Activated T-helper 1 cell treated with anti-CD3 and anti-CD28 coated beads, Interleukin-2, amount 50 U/mL, for 16 hours (primary cell): ENCODE measurements at places on chromosomes 13 and 19.

GRCh38 chr19:49687566-49688316 lies 1.7 kb upstream of the ADM5 start:
- DNase-seq = no peak

GRCh38 chr19:6097911-6098310 lies 12.4 kb downstream of the RFX2 start:
- no peak for DNase-seq

- no peak for DNase-seq
Observed at GRCh38 chr13:99269627-99270241, 11.6 kb upstream of the GPR18 start.

DNA sequence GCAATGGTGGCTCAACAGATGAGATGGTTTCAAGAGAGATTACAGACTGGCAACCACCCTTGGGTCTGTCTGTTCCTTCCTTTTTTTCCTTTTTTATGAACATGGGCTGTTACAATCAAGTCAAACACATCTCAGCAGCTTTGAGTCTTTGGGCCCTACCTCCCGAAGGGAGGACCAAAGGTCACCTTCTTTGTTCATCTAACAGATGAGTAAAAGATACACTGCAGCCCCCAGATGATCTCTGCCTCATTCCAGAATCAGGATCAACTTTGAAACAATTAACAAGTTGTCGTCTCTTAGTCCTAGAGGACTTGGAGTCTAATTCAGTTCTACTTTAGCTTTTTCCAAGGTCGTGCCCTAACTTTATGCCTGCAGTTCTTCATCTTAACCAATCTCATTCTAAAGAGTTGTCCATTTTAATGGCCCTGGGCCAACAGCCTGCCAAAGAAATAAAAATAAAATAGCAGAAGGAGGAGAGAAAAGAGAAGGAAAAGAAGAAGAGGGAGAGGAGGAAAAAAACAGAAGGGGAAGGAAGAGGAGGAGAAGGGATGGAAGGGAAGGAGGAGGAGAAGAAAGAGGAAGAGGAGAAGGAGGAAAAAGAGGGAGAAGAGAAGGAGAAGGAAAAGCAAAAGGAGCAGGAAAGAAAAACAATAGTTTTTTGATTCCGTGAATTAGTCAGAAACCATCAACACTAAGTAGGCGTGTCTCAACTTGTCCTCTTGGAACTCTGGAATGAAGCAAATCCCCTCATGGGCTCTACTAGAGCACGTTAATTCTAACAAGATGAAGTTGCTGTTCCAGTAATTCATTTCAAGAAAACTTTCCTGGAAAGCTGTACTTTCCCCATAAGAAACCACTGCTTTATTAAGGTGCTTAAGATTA lies 281.2 kb downstream of the FOXO1 start:
- DNase-seq = no peak

DNA sequence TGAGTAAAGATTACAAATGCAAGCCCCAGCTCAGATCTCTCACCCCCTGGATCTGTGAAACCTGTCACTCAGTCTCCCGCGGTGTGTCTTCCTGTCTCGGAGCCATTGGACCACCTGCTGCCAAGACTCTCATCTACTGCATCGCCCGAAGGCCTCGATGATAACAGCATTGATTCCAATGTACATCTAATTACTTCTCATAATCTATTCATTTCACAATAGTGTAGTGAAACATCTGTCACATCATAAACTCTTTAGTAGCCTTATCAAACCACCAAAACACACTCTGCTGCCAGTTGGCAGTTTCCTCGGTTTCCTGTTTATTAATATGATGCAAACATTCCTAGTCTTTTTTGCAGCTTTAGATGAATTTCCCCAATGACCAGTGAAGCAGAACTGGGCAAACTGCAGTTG lies 220.3 kb downstream of the POU4F1 start:
- DNase-seq = no peak

DNA sequence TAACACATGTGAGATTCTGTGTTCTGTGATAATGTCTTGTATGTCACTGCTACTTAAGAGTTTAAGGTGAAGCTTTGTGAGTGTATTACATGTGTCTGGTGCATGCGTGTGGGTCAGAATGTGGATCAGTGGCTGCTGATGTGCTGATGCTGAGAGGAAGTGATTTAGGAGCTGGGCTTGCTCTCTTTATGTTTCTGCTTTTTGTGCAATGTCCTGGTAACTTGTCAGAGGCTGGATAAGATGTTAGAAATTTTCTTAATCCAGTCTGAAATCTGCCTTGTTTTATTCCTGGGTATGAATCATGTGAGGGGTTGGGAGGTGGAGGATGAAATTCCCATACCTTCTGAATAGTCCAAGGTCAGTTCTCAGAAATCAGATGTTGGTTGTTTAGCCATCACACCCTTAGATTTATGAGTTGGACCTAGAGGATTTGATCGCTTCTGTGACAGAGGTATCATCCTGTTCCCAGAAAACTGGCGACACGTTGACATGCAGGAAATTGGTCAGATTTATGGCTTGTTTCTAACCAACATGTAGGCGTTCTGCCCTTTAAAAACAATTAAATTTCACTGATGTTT lies 24.5 kb upstream of the CXCL17 start:
- no peak for DNase-seq

DNA sequence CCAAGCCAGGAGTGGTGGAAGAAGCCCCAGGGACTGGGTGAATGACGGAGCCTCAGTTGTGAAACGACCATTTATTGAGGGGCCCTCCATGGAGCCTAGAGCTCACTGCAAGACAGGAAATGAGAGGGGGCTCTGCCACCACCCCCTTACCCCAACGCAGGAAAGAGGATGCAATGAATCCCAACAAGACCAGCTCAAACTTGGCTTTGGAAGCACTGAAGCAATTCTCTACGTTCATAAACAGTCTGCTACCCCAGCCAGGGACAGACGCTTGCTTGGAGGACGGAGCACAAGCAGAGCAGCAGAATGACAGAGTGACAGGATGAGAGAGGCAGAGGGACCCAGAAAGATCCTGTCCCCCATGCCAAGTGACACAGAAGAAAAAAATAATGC lies 1.0 kb downstream of the PRKACA start:
- no peak for DNase-seq

DNA sequence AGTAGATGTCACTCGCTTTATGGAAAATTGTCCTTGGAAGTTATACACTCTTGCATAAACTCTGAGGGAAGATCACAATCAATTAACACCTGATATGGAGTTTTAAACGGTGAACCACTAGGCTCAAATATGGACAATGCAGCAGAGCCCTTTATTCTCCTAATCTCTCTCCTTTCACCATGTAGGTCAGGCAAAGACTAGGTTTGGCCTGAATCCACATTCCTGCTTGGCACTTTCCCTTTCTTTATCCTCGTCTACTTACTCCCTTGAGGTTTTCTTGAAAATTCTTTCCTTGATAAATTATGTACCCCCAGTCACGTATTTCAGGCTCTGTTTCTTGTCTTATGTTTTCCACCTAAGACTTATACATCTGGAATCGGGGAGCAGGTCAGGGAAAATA lies 751.7 kb downstream of the DACH1 start:
- DNase-seq = no peak

DNA sequence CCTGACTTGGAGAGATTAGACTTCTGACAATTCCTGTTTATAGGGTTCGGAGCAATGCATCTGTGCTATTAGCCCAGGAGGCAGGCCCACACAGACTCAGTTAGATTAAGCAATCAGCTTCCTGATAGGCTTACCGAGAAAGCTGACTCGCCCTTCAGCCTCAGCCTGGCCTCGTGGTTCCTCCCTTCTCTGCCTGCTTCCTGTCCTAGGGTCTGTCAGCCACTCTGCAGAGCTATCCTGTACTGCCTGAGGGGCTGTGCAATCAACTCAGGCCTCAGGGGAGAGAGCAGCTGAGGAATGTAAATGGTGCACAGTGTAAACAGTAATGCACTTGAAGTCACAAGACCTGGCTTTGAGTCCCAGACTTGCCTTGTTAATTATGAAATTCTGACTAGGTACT lies 30.7 kb downstream of the HTR2A start:
- DNase-seq = no peak

DNA sequence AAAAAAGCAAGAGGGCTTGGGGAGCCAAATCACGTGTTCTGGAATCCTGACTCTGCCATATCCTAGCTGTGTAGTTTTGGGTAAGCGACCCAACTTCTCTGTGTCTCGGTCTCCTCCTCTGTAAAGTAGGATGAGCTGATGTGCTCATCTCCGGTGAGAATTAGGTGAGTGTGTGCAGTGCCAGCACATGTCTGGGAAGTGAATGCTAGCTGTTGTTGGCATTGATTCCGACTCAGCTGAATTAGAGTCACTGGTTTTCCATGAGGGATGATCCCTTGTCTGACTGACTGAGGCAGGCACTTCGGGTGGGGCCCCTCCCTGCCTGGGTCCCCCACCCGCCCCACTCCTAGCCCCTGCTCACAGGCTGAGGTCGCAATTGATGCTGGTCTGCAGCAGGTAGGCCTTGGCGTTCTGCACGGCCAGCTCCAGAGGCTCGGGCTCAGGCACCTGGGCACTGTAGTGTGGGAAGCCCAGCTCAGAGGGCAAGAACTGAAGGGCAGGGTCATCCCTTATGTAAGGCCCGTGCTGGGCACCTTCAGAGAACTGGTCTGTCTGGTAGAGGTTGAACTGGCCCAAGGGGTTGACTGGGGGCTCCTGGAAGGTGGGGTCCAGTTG lies 835 bp downstream of the RSPH6A start:
- DNase-seq = no peak

DNA sequence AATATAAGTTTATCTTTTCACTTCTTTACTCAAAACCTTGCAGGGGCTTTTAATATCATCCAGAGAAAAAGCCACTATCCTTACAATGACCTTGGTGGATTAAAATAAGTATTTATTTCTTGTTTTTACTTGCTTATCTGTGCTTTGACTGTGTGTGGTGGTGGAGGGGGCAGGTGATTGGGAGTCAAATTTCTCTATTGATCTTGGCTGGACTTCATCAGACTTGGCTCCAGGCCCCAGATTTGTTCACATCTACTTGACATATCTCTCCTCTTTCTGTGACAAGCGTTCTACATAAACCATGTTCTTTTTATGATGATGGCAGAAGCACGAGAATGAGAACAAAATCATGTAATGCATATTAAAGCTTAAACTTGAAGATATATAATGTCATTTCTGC lies 670.8 kb downstream of the PCDH17 start:
- DNase-seq = no peak

DNA sequence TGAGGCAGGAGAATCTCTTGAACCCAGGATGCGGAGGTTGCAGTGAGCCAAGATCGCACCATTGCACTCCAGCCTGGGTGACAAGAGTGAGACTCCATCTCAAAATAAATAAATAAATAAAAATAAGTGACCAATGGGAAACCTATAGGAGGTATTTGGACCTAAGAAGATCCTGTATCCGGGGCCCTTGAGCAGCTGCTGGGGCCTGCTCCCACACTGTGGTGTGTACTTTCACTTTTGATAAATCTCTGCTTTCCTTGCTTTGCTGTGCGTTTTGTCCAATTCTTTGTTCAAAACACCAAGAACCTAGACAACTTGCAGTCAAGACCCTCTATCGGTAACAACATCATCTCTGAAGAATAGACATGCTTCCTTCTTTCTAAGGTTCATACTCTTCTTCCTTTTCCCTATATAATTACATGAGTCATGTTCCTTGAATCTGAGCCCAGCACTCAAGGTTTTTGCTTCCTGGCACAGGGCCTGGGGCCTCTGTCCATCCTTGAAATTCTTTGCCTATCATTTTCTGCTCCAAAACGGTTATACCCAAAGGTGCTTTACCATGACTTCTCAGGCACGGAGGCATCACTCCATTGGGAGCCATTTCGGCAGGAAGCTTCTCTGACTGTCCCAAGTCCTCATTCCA lies 14.2 kb upstream of the PNMA8C start:
- no peak for DNase-seq

DNA sequence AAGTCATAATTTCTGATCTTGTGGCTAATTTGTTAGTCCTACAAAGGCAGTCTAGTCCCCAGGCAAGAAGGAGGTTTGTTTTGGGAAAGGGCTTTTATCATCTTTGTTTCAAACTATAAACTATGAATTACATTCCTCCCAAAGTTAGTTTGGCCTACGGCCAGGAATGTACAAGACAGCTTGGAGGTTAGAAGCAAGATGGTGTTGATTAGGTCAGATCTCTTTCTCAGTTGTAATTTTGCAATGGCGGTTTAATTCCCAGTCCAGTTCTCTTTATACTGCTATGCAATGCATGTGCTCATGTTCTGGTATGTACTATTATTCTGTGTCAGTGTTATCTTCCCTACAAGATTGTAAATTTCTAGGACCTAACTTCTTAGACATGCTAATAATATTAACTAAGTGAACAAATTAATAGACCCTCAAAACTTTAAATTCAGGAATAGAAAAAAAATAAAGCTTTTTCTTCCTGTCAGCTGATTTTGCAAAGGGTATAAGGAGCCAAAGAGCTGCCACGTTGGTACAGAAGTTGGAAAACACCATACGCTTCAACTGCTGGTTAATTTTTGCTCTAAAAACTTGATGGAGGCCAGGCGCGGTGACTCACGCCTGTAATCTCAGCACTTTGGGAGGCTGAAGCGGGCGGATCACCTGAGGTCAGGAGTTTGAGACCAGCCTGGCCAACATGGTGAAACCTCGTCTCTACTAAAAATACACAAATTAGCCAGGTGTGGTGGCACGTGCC lies 1.3 kb upstream of the DNAJC15 start:
- DNase-seq = no peak

- peak; percentile 41 for DNase-seq
Observed at GRCh38 chr13:27830010-27830409, 37.7 kb downstream of the GSX1 start.

DNA sequence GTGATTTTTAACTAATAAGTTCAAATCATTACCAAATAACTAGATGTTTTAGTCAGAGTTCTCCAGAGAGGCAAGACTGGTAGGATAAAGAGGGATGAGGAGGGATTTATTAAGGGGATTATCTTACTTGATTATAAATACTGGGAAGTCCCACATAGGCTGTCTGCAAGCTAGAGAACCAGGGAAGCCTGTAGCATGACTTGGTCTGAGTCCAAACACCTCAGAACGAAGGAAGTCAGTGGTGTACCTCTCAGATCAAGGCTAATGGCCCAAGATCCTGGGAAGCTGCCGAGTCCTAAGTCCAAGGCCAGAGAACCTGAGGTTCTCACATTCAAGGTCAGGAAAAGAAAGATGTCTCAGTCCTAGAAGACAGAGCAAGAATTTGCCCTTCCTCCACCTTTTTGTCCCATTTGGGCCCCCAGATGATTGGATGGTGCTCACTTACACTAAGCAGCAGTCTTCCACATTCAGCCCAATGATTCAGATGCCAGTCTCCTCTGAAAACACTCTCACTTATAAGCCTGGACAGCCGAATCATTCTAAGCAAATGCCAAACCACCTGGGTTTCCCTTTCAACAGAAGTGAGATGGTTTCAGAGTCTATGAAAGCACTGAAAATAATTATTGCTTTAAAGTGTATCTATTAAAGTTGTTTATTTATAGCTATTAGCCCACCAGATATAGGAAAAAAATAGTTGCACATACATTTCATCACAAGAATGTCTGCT lies 1599.2 kb downstream of the OLFM4 start:
- no peak for DNase-seq

DNA sequence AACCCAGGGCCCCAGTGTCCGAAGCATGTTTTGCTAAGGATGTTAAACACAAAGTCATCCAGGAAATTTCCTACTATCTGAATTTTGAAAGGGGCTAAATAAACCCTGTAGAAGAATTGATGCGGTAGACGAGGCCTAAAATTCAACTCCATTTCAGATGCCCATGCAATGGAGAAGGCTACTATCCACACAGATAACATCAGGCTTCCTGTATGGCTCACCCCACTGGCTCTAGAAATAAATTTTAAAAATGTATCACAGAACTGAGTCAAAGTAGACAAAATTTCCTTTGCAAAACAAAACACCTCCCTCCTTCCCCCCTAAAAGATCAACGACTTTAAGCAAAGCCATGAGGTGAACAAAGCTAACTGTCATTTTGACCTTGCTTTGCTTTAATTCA lies 188.4 kb downstream of the ABCC4 start:
- no peak for DNase-seq
